Fibroblast of skin of scalp (primary cell): ENCODE measurements at places on chromosomes 3 and 15.

DNA sequence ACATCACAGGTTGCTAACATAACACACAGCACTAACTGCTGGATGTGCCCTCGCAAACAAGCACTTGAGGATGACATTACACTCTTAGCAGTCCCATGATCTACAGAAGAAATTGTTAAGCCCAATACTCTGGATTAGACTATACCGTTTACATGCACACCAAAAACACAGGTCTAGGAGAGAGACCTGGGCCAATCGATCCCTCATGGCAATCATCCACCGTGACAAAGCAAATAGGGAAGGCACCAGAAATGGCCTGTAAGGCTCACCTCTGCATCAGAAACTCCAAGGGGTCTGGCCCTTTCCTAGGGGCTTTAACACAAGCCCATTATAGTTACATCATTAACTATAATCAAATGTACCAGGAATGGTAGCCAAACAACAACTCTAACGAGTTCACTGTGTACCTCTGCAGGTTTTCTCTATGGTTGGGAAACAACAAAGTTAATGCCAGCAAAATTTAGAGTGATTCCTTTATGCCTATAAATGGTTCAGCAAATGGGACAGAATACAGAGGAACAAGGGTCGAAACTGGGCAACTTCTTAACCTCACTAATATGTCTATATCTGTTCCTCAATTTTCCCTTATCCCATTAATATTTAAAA is 18.5 kb downstream of the TRANK1 start:
- DNase-seq: no peak

DNA sequence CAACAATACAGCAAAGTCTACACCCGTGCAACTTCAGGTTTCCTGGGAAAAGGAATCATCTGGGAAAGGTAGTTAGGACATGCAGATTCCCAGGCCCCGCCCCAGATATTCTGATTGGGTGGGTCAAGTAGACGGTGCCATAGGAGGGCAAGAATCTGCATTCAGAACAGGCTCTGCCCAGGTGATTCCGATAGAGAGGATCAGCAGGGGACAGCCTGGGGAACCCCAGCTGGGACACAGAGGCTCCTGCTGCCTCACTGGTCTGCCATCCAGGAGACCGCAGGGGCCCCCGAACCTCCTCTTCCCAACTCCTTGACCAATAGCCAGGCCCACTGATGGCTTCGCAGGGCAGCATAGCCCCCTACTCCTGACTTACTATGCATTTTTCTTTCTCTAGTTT is 243.4 kb downstream of the VPS13C start:
- no peak for DNase-seq

DNA sequence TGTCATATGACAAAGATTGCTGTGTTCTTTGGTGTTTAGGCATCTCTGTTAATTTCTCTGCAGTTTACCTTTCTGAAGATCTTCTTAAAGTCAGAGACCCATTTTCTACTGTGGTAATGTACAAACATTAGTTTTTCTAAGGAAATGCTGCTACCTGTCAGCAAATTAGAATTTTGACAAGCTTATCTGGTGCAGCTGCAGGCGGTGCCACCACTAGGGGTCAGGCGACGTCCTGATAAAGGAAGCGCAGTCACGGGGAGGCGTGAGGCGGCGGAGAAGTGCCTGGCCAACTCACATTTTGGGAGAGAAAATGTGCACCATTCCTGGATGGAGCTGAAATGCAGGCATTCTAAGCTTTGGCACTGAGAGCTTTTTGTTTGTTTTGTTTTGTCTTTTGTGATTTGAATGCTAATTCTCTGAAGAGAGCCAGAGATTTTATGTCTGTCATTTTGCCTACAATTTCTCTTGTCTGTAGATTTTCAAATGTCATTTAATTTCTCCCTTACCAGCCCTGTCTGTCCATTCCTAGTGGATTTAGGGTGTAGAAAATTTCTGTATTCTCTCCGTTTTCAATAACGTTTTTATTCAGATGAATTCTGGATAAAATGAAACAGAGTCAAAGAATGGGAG is 24.9 kb upstream of the SIAH2 start:
- DNase-seq: peak; percentile 65

DNA sequence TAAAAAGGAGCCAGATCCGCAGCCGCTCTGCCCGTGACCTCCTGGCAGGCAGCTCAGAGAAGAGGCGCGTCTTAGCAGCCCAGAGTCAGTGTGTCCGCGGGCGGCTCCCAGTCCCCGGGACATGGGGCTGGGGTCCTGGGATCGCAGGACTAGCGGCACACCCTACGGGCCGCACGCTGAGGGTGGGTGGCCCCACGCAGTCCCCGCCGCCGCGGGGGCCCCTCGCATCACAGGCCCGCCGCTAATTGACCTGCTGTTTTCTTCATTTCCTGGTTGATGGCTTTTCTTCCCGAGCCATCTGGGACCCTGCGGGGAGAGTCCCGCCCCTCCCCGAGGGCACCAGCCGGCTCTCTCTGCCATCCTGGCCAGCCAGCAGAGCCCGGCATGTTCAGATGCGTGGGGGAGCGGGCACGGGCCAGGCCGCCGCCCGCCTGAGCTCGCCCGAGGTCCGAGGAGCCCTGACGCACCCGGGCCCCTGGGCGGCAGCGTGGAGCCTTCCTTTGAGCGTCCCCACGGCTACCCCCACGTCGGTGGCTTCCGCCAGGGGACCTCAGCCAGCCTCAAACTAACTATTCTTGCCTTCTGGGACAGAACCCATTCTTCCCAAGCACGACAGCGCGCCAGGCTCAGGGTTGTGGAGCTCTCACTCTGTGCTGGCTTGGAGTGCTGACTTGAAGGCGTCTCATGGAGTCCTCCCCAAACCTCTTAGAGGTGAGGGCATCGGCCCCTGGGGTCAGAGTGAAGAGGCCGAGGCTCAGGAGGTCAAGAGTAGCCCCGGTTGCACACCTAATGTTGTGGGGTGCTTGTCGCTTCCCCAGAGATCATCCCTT is 34.6 kb upstream of the CACNA2D3 start:
- peak; percentile 1 for DNase-seq

GRCh38 chr3:195094191-195094921 is 176.6 kb downstream of the XXYLT1 start:
- DNase-seq: no peak

DNA sequence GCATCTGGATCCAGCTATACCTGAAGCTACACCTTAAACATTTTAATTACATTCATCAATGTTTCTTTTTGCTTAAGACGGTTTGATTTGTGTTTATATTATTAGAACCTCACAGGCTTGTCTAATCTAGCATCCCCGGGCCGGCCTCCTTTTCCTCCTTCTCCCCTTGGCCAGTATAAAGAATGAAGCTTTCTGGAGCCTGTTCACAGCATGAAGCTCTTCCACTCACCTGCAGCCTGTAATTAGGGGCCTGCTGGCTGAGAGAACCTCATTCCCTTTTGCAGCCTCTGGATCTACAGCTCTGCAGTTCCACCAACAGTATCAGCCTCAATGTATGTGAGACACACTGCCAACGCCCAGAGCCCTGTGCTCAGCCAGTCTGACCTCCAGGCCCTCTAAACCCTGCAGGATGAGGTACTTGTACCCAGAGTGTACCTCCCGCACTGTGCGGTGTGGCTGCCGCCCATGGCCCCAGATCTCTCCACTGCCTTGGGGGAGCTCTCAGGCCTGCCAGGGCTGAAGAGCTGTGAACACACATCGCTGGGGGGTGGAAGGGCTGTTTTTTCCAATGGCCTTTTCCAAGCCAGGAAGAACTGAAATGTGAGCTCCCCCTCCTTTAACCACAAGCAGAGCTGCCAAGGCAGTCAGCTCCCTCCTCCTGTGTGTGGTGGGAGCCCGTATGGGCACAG is 114.7 kb upstream of the ALDH1A3 start:
- DNase-seq: peak; percentile 94

DNA sequence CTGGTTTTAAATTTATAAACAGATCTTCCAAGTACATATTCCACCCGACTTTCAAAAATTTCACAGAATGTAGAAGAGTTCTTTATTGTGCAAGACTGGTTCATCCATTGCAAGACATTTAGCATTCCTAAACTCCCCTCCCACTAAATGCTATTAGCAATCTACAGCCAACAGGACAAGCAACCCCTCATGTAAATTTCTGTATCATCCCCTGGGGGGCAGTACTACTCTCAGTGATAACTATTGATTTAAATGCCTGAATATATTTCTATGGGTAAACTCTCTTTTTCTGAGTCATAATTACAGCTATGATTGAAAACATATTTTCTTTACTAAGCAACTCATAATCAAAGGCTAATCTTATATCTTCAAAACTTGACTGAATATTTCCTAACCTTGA is 10.7 kb upstream of the SLC15A2 start:
- DNase-seq: peak; percentile 4

- peak; percentile 55 for DNase-seq
Observed at GRCh38 chr3:69671082-69671952, 67.9 kb upstream of the MITF start.

DNA sequence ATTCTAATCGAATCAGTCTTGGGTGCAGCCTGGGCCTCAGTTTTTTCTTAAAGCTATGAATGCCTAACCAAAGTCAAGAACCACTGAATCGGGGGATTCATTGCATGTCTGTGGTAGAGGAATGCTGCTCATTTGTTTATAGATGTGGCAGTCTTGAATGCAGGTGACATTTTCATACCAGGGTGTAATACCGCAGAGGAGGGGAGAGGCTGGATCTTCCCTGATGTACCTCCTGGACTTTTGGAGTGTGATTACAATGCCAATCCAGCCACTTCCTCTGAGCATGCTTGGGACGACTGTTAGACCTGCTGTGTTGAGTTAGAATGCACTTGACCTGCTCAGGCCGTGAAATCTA is 42.7 kb downstream of the GOLGA6A start:
- DNase-seq: no peak

- DNase-seq: no peak
Observed at GRCh38 chr3:147420353-147421183, 11.4 kb downstream of the ZIC1 start.

DNA sequence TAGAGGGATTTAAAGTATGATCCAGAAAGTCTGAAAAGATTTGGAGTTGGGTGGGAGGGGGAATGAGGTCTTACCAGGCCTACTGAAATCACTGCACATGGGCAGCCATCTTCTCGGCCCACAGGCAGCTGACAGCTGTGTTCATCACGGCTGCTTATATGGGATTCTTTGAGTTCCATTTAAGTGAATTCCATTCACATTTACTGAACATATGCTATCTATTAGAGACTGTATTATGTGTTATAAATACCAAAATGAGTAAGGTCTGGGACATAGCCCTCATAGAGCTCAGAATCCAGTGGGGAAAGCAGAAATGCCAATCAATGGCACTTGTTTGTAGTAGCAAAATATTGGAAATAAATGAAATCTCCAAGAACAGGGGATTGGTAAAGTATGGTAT is 91.1 kb downstream of the TRIM42 start:
- DNase-seq: peak; percentile 66

DNA sequence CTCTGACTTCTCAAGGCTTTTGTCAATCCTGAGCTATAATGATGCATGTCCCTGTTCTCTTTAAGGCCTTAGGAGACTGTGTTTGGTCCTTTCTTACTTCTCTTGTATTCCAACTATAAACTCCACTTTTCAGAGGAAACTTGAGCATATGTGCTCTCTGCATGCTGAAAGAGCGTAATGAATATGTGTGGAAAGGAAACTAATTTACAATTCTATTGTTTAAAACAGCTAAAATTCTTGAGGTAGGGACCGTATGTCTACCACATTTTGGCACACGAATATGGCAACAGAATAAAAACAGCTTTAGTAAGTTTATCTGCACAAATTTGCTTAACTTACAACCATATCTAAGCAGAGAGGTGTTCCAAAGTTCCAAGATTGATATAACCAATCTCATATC is 242.0 kb upstream of the DCBLD2 start:
- no peak for DNase-seq

GRCh38 chr3:71166339-71167240 is 416.9 kb downstream of the FOXP1 start:
- no peak for DNase-seq

DNA sequence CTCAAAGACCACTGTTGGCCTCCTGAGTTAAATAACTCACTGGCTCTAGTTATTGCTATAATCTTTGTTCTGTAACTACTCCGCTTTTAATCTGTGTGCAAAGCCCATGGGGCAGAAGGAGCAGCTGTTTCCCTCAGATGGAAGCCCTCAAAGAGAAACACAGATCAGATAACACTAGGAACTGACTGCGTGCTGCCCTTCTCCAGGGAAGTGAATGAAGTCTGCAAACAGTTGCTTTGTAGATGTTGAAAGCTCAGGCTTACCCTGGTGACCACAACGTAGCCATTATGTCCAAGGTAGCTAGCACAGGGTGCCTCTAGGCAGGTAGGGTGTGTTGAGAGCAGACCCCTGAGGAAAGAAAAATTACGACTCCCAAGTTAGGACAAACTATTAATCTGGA is 152.3 kb upstream of the STAC start:
- no peak for DNase-seq

DNA sequence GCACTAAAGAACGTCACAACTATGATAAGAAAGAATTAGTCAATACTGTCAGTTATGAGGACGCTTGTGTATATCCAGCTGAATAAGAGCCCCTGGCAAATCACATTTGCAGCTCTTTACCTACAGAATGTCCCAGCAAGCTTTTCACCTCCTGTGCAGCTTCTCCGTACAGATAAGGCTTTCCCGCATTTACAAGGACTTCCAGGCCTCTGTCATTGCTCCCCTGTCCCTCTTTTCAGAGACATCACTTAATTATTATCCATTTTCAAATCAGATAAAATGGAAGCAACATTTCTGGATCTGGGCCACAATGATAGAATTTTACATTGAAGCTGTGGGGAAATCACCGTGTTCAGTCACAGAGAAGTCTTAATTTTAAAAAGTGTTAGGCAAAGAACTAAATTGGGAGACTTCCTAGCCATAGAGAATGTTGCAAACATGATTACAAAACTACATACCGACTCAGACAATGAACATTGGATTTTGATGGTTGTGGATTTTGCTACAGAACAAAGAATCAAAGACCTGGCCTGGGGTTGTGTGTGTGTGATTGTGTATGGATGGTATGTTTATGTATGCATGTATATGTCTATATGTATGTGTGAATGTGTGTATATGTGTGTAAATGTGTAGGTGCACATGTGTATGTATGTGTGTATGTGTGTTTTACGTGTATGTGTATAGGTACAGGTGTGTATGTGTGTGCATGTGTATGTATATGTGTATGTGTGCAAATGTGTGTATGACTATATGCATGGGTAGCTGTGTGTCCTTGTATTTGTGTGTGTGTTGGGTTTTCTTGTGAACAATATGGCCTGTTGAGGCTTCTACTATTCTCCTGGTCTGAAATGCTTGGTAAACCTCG is 41.5 kb downstream of the MGLL start:
- no peak for DNase-seq

DNA sequence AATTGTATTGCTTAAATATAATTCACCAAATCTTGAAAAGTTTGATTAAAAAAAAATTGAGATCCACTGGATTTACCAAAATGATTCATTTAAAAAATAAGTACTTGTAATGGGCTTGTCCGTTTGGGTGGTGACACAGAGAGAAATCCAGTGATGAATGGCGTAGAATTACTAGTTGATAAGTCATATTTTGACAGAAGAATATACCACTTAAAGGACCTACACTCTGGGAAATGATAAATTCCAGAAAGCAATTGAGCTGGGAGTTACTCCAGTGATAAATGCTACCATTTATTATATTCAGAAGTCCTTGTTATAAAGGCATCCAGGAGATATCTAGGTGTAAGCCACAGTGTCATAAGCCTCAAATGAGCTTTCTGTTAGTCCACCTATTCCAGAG is 141.8 kb upstream of the CFAP20DC start:
- DNase-seq: peak; percentile 14

GRCh38 chr15:79310612-79310984 is 314 bp upstream of the TMED3 start:
- no peak for DNase-seq
